Substantia nigra (tissue), 51 donors: ENCODE measurements at places on chromosomes 7 and 10.

DNA sequence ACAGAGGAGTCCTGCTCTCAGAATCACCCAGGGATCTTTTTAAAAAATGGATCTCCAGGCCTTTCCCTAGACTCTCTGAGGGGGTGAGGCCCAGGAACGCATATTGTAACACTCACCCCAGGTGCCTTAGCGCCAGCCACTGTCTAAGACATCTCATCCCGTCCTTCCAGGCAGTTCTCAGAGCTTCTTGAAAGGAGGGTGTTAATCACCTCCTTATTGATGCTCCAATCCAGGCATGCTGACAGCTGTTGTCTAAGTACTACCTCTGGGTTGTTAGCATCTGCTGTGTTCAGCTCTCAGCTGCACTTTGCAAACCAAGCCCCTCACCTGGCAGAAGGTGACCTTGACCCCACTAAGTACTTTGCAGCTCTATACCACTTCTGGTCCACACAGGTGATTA lies 36.0 kb downstream of the KIAA1549 start:
- DNase-seq: no peak

DNA sequence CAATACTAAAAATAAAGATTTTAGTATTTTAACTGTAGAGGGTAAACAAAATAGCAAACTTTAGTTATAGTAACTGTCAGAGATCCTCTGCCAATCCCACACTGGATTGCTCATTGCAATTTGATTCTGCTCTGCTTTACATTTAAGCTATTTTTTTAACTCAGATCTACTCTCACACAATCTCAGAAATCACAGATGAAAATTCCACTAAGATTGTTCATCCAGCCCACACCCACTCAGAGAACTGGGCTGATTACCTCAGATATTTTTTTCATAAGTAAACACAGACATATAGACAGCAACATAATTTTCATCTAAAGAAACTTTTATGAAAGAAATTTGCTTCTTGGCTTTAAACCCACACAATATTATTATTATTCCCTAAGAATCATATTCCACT lies 7.0 kb downstream of the OSBPL3 start:
- no peak for DNase-seq

DNA sequence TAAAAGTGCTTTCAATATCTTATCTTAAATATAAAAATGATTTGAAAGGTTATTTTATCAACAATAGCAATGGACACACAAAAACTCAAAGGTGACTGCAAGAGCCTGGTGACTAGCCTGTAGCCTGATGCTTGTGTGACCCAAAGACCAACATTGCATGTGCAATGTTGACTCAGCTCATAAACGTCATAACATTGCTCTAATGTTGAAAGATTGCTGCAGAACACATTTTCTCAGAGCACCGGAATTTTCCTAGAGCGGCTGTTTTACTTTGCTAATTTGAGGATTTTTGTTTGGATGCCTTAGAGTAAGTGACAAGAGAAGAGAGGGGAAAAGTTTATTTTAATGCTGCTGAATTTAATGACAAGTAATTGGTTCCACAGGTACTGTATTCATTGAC lies 107.1 kb downstream of the RAB18 start:
- DNase-seq: no peak

DNA sequence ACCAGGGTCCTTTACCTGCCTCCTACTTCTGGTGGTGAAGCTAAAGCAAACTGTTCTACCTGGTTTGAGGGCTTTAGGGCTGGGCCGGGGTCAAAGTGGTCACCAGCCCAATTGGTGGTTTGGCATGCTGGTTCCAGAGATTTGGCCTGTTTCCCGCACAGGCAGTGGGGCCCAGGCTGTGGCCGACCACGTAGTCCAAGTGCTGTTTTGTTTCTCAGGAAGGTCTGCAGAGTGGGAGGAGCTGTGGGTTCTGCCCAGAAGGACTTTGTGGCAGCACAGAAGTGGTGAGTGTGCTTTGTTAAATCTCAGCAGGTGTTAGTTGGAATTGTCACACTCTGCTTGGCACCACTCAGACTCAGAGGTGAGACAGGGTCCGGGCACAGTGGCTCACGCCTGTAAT lies 85.8 kb downstream of the MKX start:
- no peak for DNase-seq

- no peak for DNase-seq
Observed at GRCh38 chr10:102327641-102328040, 67.9 kb upstream of the NFKB2 start.

GRCh38 chr10:133173860-133174640 lies 14.0 kb downstream of the KNDC1 start:
- no peak for DNase-seq

DNA sequence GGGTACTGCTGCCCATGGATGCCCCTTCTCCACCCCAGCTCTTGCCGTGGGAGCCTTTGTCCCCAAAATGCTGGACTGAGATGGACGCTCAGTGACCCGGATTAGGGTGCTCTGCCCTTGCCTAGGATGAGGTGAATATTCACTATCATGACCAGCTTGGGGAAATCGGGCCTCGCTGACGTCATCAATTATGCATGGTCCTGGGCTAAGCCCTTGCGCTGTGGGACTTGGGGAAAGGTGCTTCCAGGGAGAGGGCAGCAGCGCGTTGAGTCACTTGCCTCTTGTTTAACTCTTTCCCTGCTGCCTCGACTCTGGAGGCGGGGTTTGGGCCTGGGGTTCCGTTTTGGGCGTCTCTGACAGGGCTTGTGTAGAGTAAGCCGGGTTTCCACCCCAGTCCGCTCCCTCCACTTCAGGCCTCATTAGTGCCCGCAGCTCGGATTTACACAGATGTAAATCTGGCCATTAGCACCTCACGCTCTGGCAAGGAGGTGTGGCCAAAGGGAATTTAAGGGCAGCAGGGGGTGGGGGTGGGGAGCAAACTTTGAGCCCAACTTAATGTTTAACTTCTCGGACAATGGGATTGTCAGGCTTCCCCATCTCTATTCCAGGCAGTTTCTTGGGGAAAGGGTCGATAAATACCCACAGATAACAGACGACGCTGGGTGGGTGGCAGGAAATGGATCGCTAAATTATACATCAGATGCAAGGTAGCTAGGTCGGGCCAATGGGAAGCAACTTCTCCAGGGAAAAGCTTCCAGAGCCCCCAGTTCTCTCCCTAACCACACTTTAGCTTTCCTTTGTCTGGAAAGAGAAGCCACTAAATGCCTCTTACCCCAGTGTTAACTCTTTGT lies 51.3 kb upstream of the TCF7L2 start:
- no peak for DNase-seq

- DNase-seq: no peak
Observed at GRCh38 chr10:98415731-98416119, 743 bp upstream of the PYROXD2 start.

- DNase-seq: no peak
Observed at GRCh38 chr10:1328981-1329614, 272.9 kb downstream of the WDR37 start.

GRCh38 chr10:91977491-91977890 lies 53.9 kb downstream of the BTAF1 start:
- no peak for DNase-seq

DNA sequence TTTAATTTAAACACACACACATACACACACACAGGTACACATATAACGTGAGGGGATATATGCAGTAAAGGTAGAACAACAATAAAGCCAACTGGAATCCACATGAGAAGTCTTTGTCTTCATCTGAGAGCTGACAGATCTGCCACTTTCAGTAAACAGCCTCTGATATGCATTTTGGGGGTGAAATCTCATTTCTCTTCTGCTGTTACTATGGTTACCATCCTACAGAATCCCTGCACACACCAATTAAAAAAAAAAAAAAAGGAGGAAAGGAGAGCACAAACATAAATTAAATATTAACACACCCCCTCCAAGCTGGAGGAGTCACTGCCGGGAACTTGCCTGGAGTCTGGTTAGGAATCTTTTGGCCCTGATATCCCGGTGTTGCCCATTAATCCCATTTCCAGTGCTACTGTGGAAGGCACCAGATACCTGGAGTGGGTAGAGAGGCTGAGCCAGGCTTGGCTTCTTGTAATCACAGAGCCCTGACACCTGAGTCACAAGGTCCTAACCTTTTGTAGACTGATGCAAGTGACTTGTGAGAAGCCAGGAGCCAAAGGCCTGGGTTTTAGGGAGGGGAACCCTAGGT lies 169.1 kb downstream of the LHFPL3 start:
- DNase-seq: no peak

DNA sequence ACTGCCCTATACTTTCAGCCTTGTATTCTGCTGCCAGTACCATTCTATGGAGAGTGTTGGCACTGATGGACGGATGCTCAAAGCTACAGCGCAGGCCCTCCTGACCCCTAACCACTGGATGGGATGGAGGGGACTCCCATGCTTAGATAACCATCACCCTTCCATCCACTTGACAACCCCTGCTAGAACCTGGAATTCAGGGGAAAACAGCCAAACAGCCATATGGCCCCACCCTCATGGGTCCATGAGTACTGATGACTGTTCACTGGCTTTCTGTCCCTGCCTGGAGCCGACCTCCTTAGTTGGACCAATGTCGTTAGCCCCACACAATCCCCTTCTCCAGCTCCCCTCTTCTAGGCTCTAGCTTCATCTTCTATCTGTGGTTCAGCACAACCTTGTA lies 16.2 kb downstream of the DUSP5 start:
- no peak for DNase-seq

DNA sequence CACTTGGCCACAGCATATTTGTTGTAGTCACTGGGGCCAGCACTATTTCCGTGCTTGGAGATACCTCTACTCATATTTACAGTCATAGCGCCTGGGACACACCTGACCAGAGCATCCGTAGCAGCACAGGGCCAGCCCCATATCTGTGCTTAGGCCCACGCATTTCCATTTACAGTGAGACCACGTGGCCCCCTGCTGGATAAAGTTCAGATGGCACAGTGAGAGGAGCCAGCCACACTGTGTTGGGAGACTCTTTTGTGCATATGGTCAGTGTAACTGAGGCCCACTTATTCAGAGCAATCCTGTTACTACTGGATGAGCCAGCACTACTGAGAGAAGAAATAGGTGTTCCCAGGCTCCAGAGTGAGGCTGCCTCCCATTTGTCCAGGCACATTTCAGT lies 455.3 kb downstream of the REEP3 start:
- DNase-seq: no peak

DNA sequence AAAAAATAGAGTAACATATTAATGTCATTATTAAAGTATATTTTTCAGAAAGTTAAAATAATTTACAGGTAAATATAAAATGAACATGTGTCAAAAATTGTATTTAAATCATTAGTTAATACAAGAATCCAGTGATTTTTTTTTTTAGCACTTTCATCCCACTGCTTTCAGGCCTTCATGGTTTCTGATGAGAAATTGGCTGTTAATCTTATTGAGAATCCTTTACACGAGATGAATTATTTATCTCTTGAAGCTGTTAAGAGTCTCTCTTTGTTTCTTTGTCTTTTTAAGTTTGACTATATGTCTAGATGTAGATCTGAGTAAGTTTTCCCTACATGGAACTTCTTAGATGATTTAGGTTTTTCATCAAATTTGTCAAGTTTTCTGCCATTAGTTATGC lies 578.5 kb upstream of the KCND2 start:
- DNase-seq: no peak

GRCh38 chr7:112009081-112009480 lies 197.1 kb downstream of the DOCK4 start:
- no peak for DNase-seq

- DNase-seq: no peak
Observed at GRCh38 chr7:70060298-70061068, 462.2 kb downstream of the AUTS2 start.

DNA sequence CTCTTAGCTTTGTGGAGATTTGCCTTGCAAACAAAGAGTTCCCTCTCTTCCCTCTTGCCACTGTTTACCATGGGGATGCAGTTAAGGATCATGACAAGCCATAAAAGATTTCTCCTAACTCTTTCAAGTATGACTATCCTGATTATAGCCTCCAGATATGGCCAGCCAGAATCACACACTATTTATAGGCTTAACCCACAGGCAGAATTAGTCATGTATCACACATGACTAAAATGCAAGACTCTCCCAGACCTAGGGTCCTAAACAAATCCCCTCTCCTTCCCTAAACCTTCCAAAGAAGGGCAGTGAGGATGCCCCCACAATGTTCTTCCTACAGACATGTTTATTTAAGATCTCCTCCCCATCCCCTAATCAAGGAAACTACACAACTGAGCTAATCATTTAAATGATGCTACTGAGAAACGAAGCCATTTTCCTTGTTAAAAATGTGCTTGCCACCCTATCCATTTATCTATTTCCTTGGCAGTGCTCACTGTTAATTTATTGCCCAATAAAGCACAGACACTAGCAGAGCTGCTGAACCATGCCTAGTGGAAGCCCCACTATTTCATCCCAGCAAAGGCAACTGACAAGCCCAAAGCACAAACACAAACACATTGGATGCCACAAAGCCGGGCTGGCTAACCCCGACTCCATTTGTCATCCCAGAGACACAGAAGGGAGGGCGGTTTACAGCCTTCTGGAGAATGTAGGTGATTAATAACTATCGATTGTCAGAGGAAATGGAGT lies 363.4 kb downstream of the KCNMA1 start:
- DNase-seq: no peak

DNA sequence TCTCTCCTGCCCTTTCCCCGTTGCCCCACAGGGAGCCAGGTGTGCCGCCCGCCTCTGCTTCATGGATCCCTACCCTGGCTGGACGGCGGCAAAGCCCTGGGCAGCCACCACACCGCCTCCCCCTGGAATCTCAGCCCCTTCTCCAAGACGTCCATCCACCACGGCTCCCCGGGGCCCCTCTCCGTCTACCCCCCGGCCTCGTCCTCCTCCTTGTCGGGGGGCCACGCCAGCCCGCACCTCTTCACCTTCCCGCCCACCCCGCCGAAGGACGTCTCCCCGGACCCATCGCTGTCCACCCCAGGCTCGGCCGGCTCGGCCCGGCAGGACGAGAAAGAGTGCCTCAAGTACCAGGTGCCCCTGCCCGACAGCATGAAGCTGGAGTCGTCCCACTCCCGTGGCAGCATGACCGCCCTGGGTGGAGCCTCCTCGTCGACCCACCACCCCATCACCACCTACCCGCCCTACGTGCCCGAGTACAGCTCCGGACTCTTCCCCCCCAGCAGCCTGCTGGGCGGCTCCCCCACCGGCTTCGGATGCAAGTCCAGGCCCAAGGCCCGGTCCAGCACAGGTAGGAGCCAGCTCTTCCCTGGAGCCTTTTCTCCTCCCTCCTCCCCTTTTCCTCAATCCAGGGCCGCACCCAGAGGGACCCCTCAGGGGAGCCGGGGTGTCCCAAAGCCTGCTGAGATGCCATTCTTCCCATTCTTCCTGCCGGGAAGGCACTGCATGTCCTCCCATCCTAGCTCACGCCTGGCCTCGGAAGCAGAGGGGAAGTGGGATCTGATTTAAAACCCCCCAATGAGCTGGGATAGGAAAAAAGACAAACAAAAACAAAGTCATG lies 4.0 kb downstream of the GATA3 start:
- DNase-seq: no peak

DNA sequence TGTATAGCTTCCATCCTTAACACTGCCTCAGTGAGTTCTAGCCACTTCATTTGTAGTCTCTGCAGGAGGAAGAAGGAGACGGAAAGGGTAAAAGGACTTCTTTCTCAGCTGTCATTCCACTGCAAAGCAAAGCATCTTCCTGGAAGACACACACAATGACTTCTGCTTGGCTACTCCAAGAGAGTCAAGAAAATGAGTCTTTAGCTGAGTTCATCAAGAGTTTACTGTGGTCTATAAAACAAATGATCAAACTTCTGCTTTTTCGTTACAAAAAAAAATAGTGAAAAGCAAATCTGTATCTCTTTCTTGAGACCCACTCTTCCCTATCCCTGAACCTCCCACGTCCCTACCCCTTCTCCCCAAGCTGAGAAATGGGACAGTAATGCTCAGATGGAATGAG lies 205.0 kb upstream of the AHR start:
- DNase-seq: no peak

GRCh38 chr10:97101166-97101940 lies 84.4 kb downstream of the SLIT1 start:
- DNase-seq: no peak
